NCI-H1694 (cell line): ENCODE measurements at places on chromosomes 4 and X.

- DNase-seq = no peak
Measured at GRCh38 chr4:72077346-72077745, 45.5 kb downstream of the NPFFR2 start.

GRCh38 chrX:55742649-55743048, 25.1 kb downstream of the RRAGB start:
- DNase-seq = no peak

DNA sequence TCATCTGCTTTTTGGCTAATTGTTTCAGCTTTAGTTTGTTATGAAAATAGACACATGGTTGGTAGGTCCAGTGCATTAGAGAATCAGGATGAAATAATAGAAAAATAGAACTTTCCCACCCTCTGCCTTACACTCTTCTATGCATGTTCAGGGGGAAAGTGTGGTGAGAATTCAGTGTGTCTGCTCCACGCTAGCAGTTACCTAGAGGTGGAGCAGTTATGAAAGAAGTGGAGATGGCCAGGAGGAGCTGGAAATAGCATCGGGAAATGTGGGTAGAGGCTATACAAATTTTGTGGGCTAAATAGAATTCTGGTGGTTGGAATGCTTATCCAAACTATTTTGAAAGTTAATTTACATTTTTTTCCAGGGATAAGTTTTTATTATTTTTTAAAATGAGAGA, 91.4 kb upstream of the MAD2L1 start:
- no peak for DNase-seq

- no peak for DNase-seq
Measured at GRCh38 chrX:148310426-148311165, 189.8 kb upstream of the AFF2 start.

DNA sequence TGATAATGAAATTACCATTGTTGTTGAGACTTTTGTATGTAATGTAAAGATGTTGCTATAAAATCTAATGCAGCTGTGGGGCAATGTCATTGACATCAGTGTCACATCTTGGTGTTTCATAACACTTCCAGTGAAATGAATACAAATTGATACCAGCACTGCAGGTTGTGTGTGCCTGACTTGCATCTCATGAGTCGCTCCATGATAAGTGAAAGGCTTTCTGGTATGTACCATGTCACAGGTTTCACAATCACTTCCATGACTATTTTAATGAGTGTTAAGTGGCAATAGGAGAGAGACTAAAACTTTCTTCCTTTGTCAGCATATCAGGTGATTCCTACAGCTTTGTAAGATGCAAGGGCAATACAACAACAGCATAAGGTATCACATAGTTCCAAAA, 94.4 kb downstream of the ABCB7 start:
- no peak for DNase-seq
